ENCODE measurements at places on chromosomes 3 and 15.

- H3K27ac ChIP-seq: no peak overlapping the region
- no peak overlapping the region for H3K4me3 ChIP-seq
- H3K27me3 ChIP-seq: no peaks in the 10 kb centered on the region
- DNase-seq: no peak
Measured at GRCh38 chr15:45180648-45181436, 6.9 kb downstream of the SHF start.

DNA sequence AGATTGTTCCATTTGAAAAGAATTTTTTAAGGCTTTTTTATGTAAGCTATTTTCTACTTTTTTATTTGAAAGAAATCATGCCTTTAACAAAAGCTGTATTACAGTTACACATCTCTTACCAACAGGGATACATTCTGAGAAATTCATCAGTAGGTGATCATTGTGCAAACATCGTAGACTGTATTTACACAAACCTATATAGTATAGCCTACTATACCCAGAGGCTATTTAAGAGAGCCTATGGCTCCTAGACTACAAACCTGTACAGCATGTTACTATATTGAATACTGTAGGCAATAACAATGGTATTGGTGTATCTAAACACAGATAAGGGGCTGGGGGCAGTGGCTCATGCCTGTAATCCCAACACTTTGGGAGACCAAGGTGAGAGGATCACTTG is 43.1 kb downstream of the PEAK1 start:
- H3K27me3 ChIP-seq: no peaks in the 10 kb centered on the region
- no peak for DNase-seq
- no peak overlapping the region for H3K27ac ChIP-seq
- H3K4me3 ChIP-seq: no peak overlapping the region

DNA sequence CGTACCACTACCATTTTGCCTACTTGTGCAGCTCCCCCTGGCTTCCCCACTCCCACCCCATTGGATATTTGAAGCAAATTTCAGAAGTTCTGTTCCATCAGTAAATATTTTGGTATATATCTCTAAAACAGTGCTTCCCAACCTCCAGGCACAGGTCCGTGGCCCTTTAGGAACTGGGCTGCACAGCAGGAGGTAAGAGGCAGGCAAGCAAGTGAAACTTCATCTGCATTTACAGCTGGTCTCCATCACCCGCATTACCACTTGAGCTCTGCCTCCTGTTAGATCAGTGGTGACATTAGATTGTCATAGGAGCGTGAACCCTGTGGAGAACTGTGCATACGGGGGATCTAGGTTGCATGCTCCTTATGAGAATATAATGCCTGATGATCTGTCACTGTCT is 97.2 kb upstream of the LRRFIP2 start:
- no peak for DNase-seq
- H3K4me1 ChIP-seq: no peaks in the 10 kb centered on the region
- no peak overlapping the region for H3K4me3 ChIP-seq
- no peaks in the 10 kb centered on the region for H3K27me3 ChIP-seq

DNA sequence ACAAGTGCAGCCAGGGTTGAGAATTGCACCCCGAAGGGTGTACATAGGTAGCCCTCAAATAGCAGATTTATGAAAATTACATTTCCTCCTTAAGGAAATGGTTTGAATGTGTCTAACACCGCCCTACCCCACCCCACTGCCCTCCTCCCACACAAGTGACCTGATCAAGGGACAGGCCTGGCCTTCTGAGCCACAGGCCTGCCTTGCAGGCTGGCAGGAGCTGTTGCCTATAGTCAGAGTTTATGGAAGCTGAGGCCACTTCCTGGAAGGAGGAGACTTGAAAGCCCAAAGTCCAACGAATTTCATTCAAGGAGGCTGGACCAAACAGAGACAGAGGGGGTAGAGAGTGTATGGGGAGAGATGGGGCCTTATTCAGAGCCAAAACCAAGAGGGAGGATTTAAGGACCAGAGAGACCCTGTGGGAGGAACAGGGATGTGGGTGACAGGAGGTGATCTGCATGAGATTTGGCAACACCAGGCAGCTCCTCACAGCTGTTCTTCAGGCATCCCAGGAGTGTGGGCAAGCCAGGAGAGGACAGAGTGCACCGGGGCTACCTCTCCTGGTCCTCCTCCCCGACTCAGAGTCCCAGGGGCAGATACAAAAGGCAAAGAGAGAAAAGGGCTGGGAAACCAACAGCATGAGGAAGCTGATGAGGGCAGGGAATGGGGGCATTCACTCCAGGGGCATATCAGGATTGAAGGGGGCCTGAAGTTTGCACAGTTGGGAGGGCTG is 100.4 kb upstream of the HES1 start:
- no peaks in the 10 kb centered on the region for H3K36me3 ChIP-seq
- H3K27ac ChIP-seq: no peak overlapping the region
- no peak overlapping the region for H3K4me3 ChIP-seq
- peaks cover 16% of the 10 kb centered on the region for H3K4me1 ChIP-seq
- no peak for DNase-seq
- H3K27me3 ChIP-seq: no peaks in the 10 kb centered on the region

DNA sequence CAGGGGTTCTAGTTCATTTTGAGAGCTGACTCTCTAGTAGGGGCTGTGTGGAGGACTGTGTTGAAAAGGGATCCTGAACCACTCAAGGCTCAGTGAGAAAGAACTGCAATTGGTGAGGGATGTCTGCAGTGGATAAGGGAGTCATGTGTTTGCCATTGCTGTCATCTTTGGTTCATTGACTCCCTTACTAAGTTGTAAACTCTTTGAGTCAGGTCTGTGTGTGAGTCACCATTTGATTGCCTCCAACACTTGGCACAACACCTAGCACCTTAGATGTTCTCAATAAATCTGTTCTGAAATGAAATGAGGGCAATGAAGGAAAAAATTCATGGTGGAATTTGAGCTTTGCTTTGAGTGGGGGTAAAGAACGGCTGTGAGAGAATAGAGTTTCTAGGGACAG is 51.7 kb downstream of the PLS1 start:
- no peaks in the 10 kb centered on the region for H3K27me3 ChIP-seq
- no peak overlapping the region for H3K27ac ChIP-seq
- no peaks in the 10 kb centered on the region for H3K36me3 ChIP-seq
- no peak overlapping the region for H3K4me3 ChIP-seq
- H3K4me1 ChIP-seq: no peaks in the 10 kb centered on the region

DNA sequence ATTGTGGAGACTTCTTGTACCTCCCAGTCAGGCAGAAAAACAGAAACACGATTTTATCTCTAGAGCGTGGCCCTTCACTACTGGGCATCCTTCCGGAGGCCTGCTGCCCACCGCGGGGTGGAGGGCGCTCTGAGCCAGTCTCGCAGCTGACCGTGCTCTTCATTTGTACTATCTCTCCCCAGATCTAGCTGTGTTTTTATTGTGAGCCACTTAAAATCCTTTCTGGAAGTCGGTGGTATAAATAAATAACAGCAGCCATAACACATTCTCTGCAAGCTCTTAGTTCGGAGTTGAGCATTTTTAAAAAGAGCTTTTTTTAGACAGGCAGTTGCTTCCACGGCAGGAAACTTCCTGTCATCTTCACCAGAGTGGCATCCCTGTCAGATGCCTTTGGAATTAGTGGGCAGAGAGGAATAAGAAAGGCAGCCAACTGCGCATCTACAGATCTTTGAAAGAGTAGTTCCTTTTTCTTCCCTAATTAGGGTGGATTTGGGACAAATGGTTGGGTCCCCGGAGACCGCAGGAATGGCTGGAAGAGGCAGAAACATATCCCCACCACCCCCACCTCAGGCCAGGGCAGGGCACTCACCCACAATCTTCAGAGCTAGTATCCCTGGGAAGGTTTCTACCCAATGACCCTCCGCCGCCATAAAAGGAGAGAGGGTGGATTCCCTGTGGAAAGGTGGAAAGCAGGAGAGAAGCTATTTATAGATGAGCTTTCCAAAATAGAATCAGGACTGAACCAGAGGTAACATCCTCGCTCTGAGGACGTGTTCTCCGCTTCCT is 91.1 kb downstream of the TOP2B start:
- no peak overlapping the region for H3K27ac ChIP-seq
- DNase-seq: no peak
- H3K36me3 ChIP-seq: no peaks in the 10 kb centered on the region
- peaks cover 2% of the 10 kb centered on the region for H3K4me1 ChIP-seq
- no peaks in the 10 kb centered on the region for H3K27me3 ChIP-seq

DNA sequence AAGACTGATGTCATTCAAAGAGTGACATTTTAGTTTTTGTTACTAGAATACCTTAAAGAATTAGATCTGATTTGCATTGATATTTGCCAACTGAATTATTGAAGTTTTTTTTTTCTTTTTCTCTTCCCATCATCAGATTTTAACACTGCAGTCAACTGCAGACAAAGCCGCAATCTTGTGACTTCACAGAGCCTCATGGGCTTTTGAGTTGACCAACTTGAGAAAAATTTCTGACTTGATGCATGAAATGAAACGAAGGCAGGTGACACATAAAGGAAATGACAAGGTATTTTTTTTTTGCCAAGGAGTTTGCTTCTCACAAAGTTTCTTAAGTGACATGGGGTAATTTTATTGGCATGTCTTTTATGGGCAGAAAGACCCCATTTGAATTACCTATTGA is 383.7 kb downstream of the GAP43 start:
- no peaks in the 10 kb centered on the region for H3K36me3 ChIP-seq
- H3K27me3 ChIP-seq: no peaks in the 10 kb centered on the region
- no peak overlapping the region for H3K4me3 ChIP-seq
- no peaks in the 10 kb centered on the region for H3K4me1 ChIP-seq

GRCh38 chr3:169787791-169788190 is 14.6 kb downstream of the MYNN start:
- H3K27ac ChIP-seq: no peak overlapping the region
- H3K36me3 ChIP-seq: peaks cover 3% of the 10 kb centered on the region
- H3K27me3 ChIP-seq: no peaks in the 10 kb centered on the region
- no peaks in the 10 kb centered on the region for H3K4me1 ChIP-seq

DNA sequence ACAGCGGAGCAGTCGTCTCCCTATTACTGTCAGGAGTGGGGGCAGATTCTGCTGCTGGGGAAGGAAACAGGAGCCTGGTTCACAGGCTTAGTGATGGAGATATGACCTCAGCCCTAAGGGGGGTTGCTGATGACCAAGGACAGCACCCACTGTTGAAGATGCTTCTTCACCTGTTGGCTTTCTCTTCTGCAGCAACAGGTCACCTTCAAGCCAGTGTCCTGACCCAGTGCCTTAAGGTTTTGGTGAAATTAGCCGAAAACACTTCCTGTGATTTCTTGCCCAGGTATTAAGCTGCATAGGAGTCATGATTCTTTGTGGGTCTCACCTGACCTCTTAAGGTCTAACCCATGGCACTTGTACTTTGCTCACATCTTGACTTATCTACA is 14.0 kb downstream of the ATRIP start:
- no peak overlapping the region for H3K4me3 ChIP-seq
- H3K27ac ChIP-seq: no peak overlapping the region
- DNase-seq: no peak
- H3K27me3 ChIP-seq: no peaks in the 10 kb centered on the region
- peaks cover 5% of the 10 kb centered on the region for H3K4me1 ChIP-seq
- H3K36me3 ChIP-seq: peaks cover 70% of the 10 kb centered on the region

DNA sequence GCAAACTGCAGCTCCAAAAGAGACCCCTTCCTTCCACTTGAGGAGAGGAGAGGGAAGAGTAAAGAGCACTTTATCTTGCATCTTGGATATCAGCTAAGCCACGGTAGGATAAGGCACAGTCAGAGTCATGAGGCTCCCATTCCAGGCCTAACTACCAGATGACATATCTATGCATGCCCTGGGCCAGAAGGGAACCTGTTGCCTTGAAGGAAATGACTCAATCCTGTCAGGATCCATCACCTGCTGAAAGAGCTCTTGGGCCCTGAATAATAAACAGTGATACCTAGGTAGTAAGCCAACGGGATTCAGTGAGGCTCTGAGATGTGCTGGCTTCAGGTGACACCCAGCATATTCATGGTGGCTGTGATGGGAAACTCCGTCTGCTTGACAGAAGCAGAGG is 118.5 kb upstream of the EPHA3 start:
- H3K4me3 ChIP-seq: no peak overlapping the region
- no peaks in the 10 kb centered on the region for H3K27me3 ChIP-seq
- no peak for DNase-seq
- no peaks in the 10 kb centered on the region for H3K4me1 ChIP-seq

DNA sequence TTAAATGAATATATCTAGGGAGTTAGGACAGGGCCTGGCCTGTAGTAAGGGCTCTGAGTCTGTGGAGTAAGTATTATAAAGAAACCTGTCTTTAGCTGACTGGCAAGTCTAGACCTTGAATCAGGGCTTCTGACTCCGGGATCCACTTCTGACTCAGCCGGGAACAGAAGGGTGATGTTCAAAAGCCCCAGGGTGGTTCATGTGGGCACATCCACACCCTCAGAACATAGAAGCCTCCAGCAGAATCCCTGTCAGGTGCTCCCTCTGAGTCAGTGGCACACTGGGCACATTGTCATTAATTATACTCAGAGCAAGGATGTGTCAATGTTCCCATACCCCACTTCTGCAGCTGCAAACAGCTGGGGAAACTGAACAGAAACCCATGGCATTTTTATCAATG is 26.7 kb upstream of the SNRK start:
- no peaks in the 10 kb centered on the region for H3K4me1 ChIP-seq
- H3K27ac ChIP-seq: no peak overlapping the region
- H3K36me3 ChIP-seq: no peaks in the 10 kb centered on the region
- H3K4me3 ChIP-seq: no peak overlapping the region
- DNase-seq: no peak

DNA sequence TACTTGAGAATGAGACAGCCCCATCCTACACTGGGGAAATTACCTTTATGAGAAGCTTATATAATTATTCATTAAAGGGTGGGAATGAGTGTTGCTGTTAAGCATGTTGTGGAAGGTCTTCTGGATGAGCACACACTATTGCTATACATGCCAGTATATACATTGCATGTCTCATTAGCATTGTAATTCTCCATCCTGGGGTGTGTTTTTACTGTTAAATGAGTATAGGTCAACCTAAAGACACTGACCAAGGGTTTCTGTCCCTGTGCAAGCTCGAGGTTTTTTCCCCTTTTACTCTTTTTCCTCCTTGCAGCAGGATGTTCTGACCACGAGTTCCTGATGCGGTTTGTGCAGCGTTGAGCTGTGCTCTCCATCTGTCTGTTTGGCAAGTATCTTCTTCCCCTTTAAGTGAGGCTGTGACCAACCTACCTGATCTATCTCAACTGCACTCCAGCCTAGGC is 7.2 kb upstream of the IVD start:
- H3K27me3 ChIP-seq: no peaks in the 10 kb centered on the region
- peaks cover 20% of the 10 kb centered on the region for H3K36me3 ChIP-seq
- no peaks in the 10 kb centered on the region for H3K4me1 ChIP-seq
- H3K27ac ChIP-seq: no peak overlapping the region
- no peak for DNase-seq

GRCh38 chr15:64905119-64905831 is 6.4 kb upstream of the ANKDD1A start:
- H3K27me3 ChIP-seq: no peaks in the 10 kb centered on the region
- H3K27ac ChIP-seq: peak overlapping the region; percentile 24
- DNase-seq: peak; percentile 67

GRCh38 chr15:44501768-44502366 is 35.1 kb upstream of the EIF3J start:
- H3K27ac ChIP-seq: no peak overlapping the region
- peak; percentile 1 for DNase-seq
- no peak overlapping the region for H3K4me3 ChIP-seq
- H3K36me3 ChIP-seq: peaks cover 96% of the 10 kb centered on the region
- no peaks in the 10 kb centered on the region for H3K27me3 ChIP-seq
- H3K4me1 ChIP-seq: no peaks in the 10 kb centered on the region

GRCh38 chr3:177005718-177006405 is 191.4 kb downstream of the TBL1XR1 start:
- H3K27me3 ChIP-seq: no peaks in the 10 kb centered on the region
- H3K4me3 ChIP-seq: peak overlapping the region; percentile 46
- no peaks in the 10 kb centered on the region for H3K4me1 ChIP-seq

Data from neuronal stem cell (in vitro differentiated cells).